ENCODE measurements at places on chromosomes 4 and X.

DNA sequence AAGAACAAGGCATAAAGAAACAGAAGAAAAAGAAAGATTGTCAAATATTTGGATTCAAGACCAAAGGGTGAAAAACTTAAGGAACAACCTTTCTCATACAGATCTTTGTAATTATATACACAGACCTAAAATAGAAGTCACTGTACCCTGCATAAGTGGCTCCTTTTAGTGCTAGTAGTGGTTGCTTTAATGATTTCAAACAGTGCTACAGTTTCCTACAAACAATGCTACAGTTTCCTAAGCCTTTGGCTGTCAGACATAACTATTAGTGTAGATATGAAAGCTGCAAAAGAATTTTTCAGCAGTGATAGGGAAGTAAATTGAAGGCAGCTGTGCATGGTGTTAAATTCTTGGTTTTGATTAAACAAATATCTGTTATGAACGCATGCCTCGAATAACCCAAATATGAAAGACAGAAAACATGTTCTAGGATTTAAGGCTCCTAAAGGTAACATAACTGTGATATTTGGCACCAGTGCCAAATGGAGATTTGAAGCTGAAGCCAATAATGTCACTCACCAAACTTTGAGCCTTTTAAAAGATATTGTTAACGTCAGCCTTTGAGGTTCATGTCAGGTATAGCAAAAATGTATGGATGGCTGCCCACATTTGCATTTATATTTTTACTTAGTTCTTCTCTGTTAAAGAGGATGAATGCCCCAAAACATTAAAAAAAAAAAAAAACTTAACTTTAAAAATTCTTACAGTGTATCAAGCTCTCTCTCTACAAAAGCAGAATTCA, 36.6 kb downstream of the SMARCAD1 start:
- DNase-seq, result no peak

GRCh38 chr4:77465271-77465670, 140.3 kb upstream of the CXCL13 start:
- no peak for DNase-seq

- no peak for DNase-seq
Measured at GRCh38 chrX:118574666-118575065, 79.1 kb downstream of the DOCK11 start.

- DNase-seq, result no peak
Measured at GRCh38 chr4:3410401-3411135, 31.2 kb upstream of the HGFAC start.

DNA sequence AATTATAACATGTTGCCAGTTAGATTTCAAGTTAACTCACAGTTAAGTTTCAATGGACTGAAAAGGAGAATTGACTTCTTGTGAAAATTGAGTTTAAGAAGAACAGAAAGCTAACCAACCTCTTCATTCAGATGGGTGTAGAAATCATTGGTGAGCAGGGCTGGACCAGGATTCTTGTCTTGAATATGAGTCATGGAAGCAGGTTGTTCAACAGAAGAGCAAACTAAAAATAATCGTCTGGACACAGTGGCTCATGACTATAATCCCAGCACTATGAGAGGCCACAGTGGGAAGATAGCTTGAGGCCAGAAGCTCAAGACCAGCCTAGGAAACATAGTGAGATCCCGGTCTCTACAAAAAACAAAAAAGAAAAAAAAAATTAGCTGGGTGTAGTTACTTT, 98.2 kb downstream of the ARSJ start:
- DNase-seq, result no peak
